Skin of body (tissue), 3 donors: ENCODE measurements at places on chromosomes 1 and 21.

DNA sequence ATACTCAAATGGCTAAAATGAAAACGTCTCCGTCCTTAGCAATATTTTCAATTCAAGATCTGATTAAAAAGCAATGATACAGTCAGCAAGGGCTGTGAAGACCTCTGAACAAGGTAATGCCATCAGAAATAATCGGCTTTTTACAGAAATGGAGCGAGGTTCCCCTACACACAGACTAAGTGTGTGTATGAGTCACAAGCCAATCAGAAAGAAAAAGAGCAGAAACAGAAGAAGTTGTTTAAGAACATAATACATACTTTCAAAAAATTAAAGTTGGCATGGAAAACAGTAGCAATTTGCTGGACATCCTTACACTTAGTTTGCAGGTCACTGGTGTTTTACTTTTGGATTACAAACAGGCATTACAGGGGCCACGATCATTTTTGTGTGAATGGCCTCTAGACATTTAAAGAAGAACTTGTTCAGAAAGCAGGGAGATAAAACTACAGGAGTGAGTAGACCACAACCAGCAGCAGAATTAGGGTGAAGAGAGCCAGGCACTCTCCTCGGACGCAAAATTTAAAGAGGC lies 350.0 kb upstream of the RUNX1 start:
- DNase-seq, result no peak

DNA sequence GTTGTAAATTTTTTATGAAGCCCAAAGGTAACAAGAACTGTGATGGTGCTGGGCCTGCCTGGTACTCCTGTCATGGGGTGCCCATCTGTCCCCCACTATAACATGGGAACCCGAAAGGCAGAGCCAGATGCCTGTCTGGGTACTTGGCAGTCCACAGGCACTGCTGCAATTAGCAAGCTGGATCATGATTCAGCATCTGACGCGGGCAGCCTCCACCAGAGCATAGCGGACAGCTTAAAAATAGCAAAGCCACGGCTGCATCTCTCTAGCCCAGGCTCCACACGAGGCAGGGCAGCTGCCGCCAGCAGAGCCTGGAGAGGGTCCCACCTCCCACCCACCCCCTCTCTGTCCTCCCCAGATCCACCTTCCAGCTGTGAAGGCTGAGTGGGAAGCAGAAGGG lies 22.9 kb downstream of the SUSD4 start:
- no peak for DNase-seq

DNA sequence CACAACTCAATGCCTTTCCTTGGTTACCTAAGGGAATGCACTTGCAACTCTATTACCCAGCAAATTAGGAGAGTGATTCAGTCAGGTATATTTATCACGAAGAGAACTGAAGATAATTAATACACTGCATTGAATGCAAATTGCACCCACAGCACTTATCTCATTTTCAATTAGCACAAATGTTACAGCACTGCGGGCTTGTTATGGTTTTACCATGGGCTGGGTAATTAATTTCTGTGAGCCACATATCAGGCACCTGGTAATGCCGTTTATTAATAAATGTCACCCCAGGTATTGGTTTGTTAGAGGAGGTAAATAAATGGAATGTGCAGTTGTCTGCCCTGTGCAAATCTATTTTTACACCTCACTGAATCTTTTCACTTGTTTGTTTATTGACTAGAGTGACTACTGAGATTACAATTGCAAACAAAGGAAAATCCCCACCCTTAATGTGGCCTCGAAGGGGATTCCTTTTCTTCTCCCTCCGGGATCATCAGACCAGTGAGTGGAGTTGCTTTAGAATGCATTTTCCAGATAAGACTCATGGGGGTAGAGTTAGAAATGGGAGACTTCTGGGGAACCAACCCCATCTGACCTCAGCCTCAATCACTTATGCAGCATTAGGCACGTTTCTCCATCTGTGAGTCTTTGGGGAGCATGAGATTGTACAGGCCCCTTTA lies 269.3 kb downstream of the RPS6KC1 start:
- no peak for DNase-seq

- DNase-seq, result no peak
These were observed 26.2 kb downstream of the RAB3B start for GRCh38 chr1:51964309-51964696.

GRCh38 chr1:107626073-107626796 lies 338.7 kb downstream of the VAV3 start:
- DNase-seq, result peak; percentile 50

DNA sequence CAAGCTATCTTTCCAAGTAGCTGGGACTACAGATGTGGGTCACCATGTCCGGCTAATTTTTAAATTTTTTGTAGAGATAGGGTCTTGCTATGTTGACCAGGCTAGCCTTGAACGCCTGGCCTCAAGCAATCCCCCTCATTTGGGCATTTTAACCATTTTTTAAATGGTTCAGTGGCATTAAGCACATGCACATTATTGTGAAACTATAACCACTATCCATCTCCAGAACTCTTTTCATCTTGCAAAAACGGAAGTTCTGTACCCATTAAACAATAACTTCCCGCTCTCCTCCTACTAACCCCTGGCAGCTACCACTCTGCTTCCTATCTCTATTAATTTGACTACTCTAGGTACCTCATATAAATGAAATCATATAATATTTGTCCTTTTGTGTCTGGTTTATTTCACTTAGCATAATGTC lies 4.8 kb upstream of the IL6R start:
- DNase-seq, result no peak

DNA sequence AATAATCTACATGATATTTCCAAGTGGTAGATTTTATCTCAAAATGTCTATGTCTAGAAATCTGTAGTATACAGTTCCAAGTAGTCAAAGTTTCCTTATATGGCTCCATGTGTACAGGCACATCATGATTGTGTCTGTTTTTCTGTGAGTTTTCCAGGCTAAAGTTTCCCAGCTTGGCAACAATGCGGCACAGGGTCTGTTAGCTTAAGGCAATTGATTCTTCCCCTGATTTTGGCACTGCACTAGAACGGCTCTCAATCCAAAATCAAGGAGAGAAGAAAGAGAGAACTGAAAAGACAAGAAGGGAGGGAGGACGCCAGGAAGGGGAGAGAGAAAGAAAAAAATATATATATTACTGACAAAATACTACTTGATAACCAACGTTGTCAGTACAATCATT lies 193.9 kb upstream of the SNX7 start:
- no peak for DNase-seq

DNA sequence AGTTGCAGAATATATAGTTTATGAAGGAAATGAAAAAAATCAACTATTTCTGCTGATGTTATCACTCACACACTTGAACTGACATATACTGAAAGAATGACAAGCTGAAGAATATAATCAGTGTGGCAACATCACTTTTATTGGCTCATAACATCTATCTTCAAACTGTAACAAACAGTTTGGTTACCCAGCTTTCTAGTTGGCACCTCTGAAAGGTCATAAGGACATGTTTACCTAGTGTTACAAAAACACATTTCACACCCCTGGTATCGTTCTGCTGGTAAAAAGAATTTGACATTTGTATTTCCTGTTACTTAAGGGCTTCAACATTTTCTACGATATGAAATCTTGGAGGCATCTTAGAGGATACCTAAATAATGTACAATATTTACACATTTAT lies 1267.0 kb upstream of the NCAM2 start:
- DNase-seq, result no peak

DNA sequence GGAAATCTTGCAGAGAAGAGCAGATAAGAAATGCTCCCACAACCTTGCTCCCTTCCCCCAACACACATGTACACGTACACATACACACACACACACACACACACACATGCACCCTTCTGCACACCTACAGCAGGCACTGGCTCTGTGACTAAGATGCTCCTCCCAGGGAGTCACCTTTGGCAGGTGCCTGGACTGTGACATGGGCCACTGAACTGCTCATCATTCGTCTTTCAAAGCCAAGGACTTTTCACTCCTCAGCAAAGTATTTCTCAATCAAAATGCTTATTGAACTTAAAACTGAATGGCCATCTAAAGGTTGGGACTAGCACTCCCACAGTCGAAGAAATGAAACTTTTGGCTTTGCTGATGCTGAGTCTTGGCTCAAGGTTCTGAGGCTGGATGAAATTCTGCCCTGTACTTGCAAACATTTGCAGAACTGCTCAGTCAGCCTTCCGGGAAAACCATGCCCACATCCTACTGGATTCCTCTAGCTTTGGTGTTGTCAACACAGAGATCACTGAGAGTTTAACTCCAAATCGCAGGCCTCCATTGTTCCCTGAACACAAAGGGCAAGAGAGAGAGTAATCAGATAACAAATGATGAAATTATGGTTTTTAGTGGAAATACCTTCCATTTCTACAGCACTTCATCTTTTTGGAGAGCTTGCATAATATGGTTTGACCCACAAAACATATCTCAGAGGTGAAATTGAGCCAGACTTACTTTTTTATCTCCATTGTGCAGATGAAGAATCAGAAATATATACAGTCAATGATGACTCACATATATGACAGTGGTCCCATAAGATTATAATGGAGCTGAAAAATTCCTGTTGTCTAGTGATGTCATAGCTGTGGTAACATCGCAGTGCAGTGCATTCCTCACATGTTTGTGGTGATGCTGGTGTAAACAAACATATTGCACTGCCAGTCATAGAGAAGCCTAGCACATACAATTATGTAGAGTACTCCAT lies 72.4 kb upstream of the BCAR3 start:
- DNase-seq, result no peak
